ENCODE measurements at places on chromosomes 13 and 19. TPM values are rescaled to one million over a fixed set of nuclear protein-coding genes. Genes with fewer than 3 reads are reported as not detected.

The KIR2DL1 gene
- total RNA-seq = not detected

The GIPR gene
- 0.76 TPM for total RNA-seq

The ZNF729 gene
- not detected for total RNA-seq

The C19orf73 gene
- 3.3 TPM for total RNA-seq

The FREM2 gene
- total RNA-seq = under 0.01 TPM

The SIGLEC9 gene
- not detected for total RNA-seq

All from glomerular endothelial cell (primary cell).